Effector memory CD4-positive, alpha-beta T cell (primary cell): ENCODE measurements at places on chromosomes 11 and 22.

- no peak for DNase-seq
Observed at GRCh38 chr11:65410936-65411680, 11.5 kb upstream of the NEAT1 start.

DNA sequence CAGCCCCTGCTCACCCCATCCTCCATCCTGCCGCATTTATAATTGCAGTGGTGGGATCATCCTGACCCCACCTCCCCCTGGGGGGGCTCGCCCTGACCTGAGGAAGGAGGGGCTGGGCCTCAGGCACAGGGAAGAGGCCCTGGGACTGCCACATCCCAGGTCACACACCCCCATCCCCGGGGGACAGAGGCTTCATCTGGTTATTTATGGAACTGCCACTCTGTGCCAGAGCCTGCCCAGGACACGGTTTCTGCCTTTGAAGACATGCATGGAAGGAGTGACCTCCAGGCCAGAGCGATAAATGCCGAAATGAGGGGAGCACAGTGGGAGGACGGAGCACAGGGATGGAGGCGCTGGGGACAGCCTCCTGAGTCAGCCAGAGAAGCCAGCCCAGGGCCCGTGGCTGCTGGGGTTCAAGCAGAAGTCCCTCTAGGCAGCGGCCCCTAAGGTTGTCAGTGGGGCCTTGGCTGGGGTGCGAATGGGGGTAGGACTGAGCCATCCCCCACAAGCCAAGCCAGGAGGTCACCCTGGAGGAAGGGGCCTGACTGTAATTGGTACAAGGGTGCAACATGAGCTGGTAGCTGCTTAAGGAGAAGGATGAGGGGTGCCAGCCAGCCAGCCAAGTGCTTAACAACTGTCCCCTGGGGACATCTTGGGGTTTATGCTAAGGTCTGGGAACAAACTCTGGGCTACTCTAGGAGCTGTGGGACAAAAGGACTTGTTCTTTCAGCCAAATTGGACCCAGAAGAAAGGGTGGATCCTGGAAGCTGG, 51.4 kb upstream of the SHISAL1 start:
- no peak for DNase-seq

GRCh38 chr22:49018601-49019000, 809.1 kb downstream of the BRD1 start:
- no peak for DNase-seq

DNA sequence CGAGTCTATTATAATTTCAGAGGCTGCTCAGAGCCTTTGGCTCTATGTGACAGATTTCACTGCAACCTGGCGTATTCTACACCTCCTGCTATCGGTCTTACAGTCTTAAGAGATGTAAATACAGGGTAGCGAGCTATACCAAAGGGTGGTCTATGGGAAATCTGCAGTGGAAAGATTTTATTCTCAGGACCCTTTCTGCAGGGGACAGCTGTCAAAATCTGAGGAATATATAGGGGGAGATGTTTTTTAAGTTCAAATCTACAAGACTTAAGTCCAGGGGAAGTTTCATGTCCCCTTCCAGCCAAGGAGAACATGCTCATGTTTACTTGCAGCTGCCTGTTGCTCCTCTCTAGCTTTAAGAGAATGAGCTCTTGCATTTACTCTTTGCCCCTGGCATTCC, 62.7 kb downstream of the MICAL2 start:
- DNase-seq: no peak

GRCh38 chr11:134497586-134497985, 85.5 kb upstream of the B3GAT1 start:
- no peak for DNase-seq

GRCh38 chr11:65242389-65242788, 19.4 kb upstream of the POLA2 start:
- no peak for DNase-seq

DNA sequence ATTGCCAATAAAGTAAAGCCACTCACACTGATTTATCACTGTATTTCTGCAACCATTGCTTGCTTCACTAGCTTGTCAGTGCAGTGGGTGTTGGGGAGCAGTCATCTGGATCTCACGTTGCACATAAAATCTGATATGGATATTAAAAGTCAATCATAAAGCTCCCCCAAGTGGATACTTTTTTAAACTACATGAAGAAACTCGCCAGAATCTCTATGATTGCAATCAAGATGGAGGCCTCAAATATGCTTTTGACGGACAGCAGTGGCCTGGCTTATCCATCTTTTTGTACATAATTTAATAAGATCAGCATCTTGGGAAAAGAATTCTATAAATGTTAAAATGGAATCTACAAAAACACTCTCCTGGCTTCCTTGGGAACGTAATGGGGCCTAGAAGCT, 137.7 kb downstream of the WT1 start:
- no peak for DNase-seq

GRCh38 chr11:93128574-93128973, 69.2 kb downstream of the SLC36A4 start:
- no peak for DNase-seq

DNA sequence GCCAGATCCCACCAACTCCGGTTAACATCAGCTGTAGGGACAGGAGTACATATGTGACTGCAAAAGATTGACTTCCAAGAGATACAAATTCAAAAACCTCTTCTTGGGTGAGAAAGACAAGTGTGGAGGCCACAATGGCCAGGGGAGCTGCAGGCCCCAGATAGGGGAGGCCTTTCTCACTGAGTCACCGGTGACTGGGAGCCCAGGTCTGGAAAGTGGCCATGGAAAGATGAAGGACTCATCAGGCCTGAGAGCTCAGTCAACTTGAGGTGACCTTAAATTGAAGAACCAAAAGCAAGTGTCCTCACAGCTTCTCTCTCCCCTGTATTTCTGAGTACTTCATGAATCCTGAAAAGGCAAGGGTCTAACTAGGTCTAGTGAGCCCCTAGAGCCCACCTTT, 90.4 kb upstream of the CLPB start:
- DNase-seq: no peak

GRCh38 chr22:24752088-24752623, 22.4 kb downstream of the PIWIL3 start:
- DNase-seq: no peak

DNA sequence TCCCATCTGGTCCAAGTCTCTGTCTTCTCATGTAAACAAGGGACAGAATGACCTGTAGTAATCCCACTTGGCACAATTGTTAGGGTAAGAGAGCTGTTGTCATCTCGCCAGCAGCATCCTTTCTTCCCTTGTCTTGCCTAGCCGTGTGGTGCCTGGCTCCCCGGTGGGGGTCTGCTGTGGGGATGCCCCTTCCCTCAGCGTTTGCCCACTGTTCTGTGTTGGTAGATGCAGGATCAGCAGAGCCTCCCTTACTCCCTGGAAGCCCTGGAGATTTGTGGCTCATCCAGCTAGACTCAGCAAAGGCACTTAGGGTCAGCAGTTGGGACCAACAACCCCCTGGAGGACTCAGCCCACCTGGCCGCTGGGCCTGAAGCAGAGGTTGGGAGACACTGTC, 13.0 kb downstream of the ACO2 start:
- no peak for DNase-seq

DNA sequence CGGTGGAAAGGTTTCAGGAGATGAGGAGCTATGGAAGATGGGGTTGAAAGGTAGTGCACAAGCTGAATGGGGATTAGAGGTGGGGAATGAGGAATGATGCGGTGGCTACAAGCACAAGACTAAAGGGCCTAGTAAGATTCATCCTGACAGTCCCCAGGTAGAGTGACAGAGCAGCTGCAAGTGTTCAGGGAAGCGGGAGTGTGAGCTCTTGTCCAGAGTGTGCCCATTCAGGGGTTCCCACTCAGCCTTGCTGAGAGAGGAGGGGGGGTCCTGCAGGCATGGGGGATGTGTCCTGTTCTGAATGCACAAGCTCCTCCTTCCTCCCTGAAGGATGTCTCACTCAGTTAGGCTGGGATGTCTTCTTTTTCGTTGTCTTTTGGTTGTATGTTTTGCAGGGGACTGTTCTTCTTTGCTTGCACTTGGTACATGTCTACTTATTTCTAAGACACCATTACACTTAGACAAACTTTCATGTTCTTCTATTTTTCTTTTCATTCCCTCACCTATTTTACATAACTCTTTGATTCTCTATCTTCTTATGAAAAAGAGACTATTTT, 25.8 kb upstream of the CLPB start:
- DNase-seq: no peak

- DNase-seq: no peak
Observed at GRCh38 chr11:104522123-104522522, 358.2 kb upstream of the PDGFD start.
